Subcutaneous preadipocyte (primary cell): ENCODE measurements at places on chromosomes 11 and 22. TPM values are rescaled to one million over a fixed set of nuclear protein-coding genes. Genes with fewer than 3 reads are reported as not detected.

CDHR5 gene
- not detected in 2 replicates for total RNA-seq

SLC16A8 gene
- not detected in 2 replicates for total RNA-seq

APOL3 gene
- 14.1 and 29.0 TPM in 2 replicates for total RNA-seq

SLC22A12 gene
- total RNA-seq, result not detected in 2 replicates

OR5B21 gene
- total RNA-seq, result not detected in 2 replicates

TUG1 gene
- total RNA-seq, result 41.9 and 54.2 TPM in 2 replicates

C22orf31 gene
- not detected in 2 replicates for total RNA-seq

RELT gene
- total RNA-seq, result 2.6 and 6.3 TPM in 2 replicates

CNGA4 gene
- total RNA-seq, result 0.37 TPM in 1 of 2 replicates, not detected in the other

RASSF10 gene
- not detected in 2 replicates for total RNA-seq

GLB1L2 gene
- 1.1 and 3.5 TPM in 2 replicates for total RNA-seq

SYT12 gene
- total RNA-seq, result under 0.01 TPM in 2 replicates

MMP3 gene
- total RNA-seq, result 1.8 and 64.3 TPM in 2 replicates

ETS1 gene
- total RNA-seq, result 33.1 and 63.9 TPM in 2 replicates

BET1L gene
- 16.4 and 17.3 TPM in 2 replicates for total RNA-seq

CEND1 gene
- total RNA-seq, result 0.37 and 2.2 TPM in 2 replicates

MRGPRX3 gene
- not detected in 2 replicates for total RNA-seq

LDLRAD3 gene
- 11.5 and 12.1 TPM in 2 replicates for total RNA-seq

TMEM191B gene
- total RNA-seq, result 0.39 and 1.5 TPM in 2 replicates

OR51B4 gene
- not detected in 2 replicates for total RNA-seq
